GM10248 (cell line): ENCODE measurements at places on chromosomes 5 and 9.
A peak's percentile ranks its signal among the peaks of the same experiment; 100 is the strongest.

DNA sequence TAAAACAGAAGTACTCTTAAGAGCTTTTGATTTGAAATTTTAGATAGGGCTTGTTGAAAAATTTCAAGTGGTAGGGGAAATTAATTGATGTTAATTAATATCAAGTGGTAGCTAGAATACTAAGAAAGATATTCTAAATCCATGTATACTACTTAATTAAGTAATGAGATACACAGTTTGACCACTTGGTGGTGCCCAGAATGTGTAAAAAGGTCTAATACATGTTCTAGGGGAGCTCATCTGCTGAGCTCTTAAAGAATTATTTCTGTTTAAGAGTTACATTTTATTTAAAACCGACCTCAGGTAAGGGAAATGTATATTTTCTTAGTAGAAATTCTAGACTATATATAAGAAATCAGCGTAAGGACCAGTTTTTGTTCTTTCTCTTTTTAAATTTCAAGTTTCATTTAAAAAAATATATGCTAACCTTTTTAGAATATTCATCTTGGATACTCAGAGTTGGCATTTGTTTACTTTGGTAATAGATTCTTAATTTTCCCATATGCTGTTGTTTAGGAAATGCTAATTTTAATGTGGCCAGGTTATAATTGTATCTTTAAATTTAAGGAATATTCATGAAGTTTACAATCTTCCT, 61.5 kb downstream of the LNPEP start:
- DNase-seq: peak; percentile 13

- no peak for DNase-seq
Observed at GRCh38 chr5:178306430-178307225, 74.0 kb upstream of the PHYKPL start.

DNA sequence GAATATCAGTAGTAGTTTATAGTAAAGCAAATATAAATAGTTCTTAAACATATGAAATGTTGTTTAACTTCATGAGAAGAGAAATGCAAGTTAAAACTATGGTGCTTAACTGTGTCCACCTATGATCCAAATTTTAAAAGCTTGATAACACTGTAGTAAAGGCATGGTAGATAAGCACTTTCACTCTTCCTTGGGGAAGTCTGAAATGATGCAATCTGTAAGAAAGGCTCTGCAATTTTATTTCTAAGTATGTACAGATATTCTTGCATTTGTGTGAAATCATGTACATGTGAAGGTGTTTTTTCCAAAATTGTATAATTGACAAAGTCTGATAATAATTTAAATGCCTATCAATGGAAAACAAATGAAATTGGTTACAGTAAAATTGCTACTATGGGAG, 66.9 kb downstream of the SYK start:
- no peak for DNase-seq

GRCh38 chr5:1409381-1410110, 35.7 kb downstream of the SLC6A3 start:
- DNase-seq: peak; percentile 58

DNA sequence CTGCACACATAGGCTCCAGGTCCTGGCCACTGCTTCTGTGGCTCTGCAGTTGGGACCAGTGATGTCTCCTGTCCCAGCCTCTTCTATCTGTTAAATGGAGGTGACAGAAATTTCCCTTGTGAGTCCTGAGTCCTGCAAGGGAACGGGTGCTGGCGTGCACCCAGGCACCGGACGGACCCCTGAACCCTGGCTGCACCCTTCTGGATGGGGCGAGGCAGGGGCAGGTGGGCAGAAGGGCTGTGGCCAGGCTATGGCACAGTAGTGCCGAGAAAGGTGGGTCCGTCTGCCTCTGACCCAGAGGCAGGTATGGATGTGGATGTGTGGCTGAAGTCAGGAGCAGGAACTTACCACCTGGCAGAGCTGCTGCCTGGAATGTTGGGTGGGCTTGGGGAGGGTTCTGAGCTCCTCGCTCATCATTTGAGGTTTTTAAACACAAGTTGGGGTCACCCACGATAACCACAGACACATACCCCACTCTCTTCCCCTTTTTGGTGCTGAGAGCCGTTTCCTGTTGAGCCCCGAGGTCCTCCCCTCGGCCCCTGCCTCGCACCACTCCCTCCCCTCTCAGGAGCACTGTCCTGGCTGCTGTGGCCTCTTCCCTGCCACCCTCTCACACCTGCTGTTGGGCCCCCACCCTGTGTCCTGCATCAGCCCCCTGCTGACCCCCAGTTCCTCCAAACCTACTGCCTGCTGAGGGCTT, 82.0 kb downstream of the COL5A1 start:
- no peak for DNase-seq

DNA sequence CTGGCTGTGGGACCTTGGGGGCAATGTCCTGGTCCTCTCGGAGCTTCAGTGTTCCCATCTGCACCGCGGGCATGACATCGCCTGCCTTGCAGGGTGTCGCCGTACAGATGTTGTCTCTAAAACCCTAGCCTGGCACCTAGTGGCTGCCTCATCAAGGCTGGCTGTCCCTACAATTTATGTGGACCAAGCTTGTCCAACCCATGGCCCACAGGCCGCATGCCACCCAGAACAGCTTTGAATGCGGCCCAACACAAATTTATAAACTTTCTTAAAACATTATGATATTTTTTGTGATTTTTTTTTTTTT, 18.3 kb upstream of the ASS1 start:
- DNase-seq: no peak

GRCh38 chr5:62330302-62330701, 24.3 kb downstream of the KIF2A start:
- no peak for DNase-seq

DNA sequence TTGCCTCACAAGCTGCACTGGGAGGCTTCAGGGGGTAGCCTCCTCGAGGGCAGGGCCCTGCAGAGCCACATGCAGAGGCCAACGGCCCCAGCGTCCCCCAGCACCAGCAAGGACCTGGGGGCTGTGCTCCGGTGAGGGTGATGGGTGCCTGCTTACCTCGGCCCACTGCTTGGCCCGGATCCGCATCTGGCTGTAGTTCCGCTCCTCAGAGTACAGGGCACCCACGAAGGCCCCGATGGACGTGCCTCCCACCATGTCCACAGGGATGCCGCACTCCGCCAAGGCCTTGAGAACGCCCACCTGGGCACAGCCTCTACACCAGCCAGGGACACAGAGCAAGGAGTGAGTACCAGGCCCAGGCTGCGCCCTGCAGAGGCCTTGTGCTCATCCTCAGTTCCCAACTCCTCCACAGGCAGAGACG, 8.0 kb upstream of the NSMF start:
- no peak for DNase-seq

DNA sequence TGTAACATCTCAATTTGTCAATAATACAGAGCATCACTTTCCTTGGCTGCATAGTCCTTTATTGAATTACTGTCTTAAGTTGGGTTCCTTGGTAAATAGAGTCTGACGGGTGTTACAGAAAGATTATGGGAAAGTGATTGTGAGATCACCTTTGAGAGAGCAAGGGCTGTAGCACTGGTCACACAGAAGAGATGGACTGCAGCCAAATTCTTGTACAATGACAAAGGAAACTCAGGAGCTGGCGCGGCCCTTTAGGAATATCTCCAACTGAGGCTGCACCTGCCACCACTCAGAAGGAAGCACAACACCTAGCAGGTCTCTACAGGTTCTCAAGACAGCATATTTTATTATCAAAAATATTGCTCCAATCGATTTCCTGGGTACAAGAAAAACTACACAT, 350.0 kb upstream of the ISL1 start:
- no peak for DNase-seq

DNA sequence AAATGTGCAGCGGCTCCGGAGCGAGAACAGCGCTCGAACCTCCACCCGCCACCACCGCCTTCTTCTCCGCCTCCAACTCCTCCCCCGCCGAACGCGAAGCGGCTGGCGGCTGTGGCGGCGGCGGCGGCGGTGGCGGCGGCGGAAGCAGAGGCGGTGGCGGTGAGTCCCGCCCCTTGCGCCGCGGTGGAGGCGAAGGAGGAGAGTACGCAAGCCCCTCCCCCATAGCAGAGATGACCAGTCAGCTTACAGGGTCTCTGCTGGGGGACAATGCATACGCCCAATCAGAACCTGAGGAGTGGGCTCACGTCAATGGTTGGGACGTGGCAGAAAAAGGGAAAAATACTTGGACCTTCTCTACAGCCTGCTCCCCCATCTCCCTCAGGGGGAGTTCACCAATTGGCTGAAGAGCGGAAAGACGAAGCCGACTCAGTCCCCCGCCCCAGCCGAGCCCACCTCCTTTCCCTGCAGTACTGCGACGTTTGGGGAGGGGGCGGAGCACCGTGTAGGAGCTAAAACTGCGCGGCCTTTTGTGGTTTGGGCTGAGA, at the start of gene PJA2:
Gene PJA2 (minus strand): TSS at position 131 of the 545 bp plus-strand sequence. CDS start 26,541 bp downstream, outside the sequence.
- peak; percentile 93 for DNase-seq

GRCh38 chr9:31554941-31555340, 829.5 kb upstream of the ACO1 start:
- DNase-seq: no peak

- no peak for DNase-seq
Observed at GRCh38 chr9:113578279-113578865, 114.8 kb downstream of the RGS3 start.

GRCh38 chr9:2473681-2474080, 147.9 kb upstream of the VLDLR start:
- DNase-seq: no peak

DNA sequence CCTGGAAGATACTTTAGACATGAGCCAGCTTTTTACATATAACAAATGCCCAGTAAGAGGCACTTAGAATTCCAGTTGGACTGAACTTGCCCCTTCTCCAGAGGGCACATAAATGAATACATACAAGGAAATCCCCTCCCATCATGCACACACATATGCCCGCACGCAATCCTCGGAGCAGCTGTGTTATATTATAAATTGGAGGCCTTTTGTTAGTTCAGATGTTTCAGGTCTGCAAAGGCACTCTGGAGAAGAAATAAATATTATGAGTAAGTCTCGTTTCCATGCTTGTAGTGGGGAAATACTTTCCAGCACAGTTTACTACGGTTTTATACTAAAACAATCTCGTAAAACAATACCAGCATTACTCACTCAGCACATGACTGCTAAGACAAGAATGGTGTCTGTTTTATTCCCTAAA, 17.6 kb upstream of the MUSK start:
- DNase-seq: no peak

GRCh38 chr5:98927242-98927988, 1.4 kb downstream of the CHD1 start:
- peak; percentile 61 for DNase-seq
